Inflammatory macrophage treated with lipopolysaccharide for 1 hour (primary cell): ENCODE measurements at places on chromosomes 6 and 20.

DNA sequence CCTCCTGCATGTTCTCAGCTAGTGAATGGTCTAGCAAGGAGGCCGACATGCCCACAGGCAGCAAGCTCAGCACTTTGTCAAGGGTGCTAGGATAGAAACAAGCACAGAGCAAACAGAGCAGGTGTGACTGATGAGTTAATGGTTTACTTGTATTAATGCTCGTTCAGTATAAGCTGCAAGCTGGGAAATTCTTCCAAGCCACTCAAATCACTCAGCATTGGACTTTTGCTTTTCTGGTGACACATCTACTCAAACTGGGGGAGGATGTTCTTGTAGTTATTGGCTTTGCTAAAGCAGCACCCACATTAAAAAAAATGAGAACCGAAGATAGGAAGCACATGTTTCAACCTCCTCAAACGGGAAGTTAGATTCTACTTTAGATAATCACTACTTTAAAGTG is 43.1 kb upstream of the NEDD9 start:
- peak; percentile 98 for DNase-seq

DNA sequence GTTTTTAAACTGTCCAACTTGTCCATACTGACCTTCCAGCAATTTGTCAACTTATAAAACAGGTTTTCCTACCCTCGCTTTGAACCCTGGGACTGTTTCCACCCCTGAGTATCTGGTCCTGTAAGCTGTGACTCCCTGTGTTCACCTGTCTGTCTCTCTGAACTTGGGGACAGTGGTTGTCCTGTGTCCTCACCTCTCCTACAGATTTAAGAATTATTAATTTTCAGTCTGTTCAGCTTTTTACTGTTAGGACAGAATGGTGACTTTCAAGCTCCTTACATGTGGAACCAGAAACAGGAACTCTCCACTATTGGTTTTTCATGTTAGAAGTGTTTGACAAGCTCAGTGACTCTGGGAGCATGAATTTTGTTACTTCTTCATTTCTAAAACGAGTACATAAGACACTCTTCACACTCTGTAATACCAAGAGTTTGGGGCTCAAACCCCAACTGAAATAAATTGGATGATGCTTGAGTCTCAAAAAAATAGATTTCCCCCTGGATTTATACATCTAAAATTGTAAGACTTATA is 713.9 kb downstream of the COL12A1 start:
- no peak for DNase-seq

DNA sequence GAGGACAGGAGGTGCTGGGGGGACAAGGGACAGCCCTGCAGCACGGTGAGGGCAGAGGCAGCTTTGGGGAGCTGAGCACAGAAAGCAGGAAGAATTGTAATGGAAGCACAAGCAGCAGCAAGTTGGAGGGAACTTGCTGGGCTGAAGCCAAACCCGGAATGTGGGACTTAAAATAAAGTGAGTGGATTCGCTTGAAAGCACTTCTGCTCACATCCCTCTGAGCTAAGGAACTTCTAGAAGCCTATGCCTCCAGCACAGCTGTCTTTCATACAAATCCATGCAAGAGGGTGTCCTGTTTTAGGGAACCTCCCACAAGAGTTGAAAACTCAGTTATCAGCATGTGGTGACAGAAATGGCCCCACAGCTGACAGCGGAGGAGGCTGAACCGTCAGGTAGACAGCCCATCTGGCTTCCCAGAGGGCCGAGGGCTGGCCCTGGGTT is 71.4 kb upstream of the MLN start:
- no peak for DNase-seq

DNA sequence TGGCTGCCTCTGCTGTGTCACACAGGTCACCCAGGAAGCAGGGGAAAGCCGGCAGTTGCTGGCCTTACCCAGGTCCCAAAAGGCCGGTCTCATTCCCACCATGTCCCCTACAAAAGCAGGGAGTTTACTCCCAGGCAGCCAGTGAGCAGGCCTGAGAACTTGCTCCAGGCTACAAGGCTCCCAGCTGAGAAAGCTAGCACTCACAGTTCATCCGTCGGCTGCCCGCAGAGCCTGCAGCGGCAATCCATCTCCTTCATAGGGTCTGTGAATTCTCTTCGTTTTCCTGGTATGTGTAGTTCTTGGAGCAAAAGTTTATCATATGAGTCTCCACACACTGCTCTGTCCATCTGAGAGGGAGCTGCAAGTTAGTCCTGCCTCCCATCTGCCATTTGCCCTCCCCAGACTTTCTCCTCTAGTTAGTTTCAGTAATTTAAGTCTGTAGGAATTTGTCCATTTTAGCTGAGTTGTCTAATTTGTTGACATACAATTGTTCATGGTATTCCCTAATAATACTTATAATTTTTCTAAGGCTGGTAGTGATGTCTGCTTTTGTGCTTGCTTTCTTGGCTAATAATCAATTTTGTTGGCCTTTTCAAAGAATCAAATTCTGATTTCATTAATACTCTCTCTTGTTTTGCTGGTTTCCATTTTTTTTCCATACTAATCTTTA is 135.6 kb downstream of the MAP3K4 start:
- DNase-seq, result no peak

DNA sequence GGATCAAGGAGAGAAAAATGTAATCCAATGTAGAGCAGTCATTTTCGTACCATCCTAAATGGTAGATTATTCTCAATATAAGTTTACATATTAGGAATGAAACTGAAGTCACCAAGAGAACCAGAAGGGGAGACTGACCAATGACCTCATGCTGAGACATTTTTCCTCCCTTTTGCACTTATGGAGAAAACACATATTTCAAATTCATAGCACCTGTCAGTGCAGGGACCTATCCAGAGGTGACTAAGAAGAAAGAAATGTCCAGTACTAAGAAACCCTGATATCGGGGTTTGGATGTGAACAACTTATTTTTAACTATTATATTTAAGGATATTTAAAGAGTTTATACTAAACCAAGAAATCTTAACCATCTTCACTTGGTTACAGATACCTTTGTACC is 16.6 kb upstream of the LYRM2 start:
- no peak for DNase-seq

- peak; percentile 91 for DNase-seq
These were observed 2.2 kb downstream of the BRD2 start for GRCh38 chr6:32970413-32971241.

DNA sequence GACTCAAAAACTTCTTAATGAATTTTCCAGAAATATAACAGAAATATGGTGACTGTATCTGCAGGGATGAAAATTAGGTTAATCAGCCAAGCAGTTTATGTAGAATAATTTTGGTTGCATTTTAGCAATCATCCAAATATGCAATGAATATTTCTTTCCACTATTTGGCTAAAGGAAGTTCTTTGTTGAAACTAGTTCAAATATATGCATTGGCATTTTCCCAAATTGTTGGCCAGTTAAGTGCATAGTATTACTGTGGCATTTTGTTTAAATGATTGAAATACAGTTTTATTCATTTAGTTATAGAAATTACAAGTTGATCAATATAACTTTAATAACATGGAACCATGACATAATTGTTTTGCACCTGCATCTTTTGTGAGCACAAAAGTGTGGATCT is 115.5 kb downstream of the DOK5 start:
- DNase-seq, result no peak

DNA sequence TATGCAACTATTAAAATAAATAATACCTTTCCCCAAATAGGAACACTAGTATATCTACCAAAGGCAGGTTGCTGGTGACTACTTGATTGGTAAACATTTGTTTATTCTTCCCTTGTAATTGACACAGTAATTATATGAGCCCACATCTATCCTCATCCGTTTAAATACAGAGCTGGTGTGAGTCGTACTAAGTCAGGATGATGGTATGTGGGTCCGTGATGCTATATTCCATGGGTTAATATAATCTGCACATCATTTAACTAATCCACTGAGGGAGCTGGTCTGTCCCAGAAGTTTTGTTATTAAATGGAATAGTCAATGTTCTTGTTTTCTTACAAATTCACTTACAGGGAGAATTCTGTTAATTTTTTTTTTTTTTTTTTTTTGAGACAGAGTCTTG is 164.0 kb upstream of the AGPAT4 start:
- DNase-seq, result no peak
